ENCODE measurements at places on chromosomes 3 and 15. TPM values are rescaled to one million over a fixed set of nuclear protein-coding genes. Genes with fewer than 3 reads are reported as not detected.

DNA sequence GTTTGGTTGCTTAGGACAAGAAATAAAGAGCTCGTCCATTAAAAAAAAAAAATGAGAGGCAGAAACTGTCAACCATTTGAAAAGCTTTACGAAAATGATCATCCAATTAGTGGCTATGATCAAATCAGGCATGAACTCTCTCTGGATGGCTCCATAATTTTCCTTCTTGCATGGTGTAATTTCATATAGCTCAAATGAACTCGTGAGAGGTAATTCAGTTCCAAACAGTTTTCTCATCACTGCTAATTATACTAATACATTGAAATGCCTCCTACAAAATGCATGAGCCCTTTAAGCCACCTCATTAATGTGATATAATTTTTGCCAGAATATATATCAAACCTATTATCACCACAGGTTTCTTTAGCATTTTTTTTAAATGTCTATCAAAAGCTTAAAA is 239.5 kb upstream of the MEIS2 start:
- no peak for DNase-seq

- DNase-seq, result no peak
Observed at GRCh38 chr3:64743156-64743886, 55.5 kb upstream of the ADAMTS9 start.

GRCh38 chr3:138370321-138370720 is 21.9 kb downstream of the MRAS start:
- DNase-seq, result no peak

DAPK2 gene
- 0.87 TPM for total RNA-seq

DNA sequence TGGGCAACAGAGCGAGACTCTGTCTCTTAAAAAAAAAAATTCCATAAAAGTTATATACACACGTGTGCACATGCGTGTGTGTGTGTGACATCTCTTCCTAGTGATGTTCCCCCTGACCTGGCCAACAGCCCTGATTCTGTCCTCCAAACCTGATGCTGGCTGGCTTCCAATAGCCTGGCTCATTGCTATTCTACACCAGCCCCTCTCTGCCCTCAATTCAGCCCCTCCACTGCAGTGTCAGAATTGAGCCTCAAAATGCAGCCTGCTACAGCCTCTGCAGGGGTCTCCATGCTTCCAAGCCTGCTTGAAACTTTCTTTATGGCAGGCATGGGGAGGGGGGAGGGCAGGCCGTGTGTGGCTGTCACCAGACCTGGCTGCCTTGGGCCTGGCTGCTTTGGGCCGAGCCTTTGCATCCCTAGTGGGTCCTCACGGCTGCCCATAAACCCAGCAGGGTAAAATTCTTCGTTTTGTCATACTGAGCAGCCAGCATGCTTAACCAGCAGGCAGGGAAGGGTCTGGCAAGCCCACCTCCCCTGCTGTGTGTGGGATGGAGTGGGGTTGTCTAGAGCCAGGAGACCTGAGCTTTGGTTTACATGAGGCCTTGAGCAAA is 22.7 kb upstream of the DOCK3 start:
- DNase-seq, result no peak

GRCh38 chr3:14617508-14618023 is 34.0 kb upstream of the CCDC174 start:
- no peak for DNase-seq

GRCh38 chr3:28853830-28854229 is 427.0 kb upstream of the RBMS3 start:
- no peak for DNase-seq
